Stimulated activated CD4-positive, alpha-beta T cell treated with anti-CD3 and anti-CD28 coated beads, Interleukin-4, amount 100 ng/mL, for 48 hours (primary cell): ENCODE measurements at places on chromosomes 11 and 22.

DNA sequence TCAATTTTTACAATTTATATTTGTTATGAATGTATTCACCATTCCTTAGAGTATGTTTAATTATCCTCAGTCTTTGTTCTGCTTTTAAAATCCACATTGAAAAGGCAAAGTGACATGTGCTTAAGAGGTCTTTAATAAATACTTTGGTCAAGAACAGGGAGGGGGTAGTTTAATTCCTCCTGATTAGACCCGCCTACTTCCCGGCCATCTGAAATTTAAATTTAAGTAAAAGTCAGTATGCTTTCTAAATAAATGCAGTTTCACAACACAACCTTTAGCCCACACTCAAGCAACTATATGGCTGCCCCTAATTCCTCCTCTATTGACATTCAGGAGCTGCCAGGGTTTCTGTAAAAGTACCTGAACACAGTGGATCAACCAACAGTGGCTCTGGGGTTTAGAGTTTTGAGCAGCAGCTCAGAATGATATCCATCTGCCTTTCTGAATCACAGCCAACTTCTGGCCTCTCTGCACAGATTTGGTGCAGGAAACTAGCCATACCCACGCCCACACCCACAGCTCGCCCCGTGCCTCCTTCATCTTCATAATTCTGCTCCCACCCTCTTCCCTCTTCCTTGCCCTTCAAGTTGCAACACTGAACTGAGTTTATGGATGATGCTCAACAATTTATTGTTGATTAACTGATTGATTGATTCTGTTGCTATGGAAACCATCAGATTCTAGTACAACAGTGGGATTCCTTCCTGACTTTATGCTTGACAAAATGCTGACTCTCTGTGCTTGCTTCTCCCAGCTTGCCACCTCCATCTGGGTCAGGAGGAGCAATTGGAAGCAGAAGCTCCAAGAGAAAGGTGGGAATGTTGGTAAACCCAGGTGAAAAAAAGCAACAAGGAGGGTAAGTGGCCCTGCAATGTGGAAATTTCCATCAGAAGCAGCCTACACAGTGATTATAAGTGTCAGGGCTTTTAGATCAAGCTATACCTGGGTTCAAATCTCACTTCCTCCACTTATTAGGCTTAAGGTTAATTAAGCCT lies 70.8 kb downstream of the PANX1 start:
- no peak for DNase-seq

- DNase-seq = no peak
Observed at GRCh38 chr11:64608636-64609035, 17.6 kb downstream of the SLC22A12 start.

GRCh38 chr22:49765951-49766350 lies 61.7 kb downstream of the BRD1 start:
- DNase-seq = no peak

GRCh38 chr22:25388866-25389540 lies 169.6 kb downstream of the CRYBB2 start:
- DNase-seq = no peak

- no peak for DNase-seq
Observed at GRCh38 chr22:47310601-47311000, 548.2 kb downstream of the TBC1D22A start.

- no peak for DNase-seq
Observed at GRCh38 chr22:42301077-42301741, 30.8 kb upstream of the TCF20 start.

DNA sequence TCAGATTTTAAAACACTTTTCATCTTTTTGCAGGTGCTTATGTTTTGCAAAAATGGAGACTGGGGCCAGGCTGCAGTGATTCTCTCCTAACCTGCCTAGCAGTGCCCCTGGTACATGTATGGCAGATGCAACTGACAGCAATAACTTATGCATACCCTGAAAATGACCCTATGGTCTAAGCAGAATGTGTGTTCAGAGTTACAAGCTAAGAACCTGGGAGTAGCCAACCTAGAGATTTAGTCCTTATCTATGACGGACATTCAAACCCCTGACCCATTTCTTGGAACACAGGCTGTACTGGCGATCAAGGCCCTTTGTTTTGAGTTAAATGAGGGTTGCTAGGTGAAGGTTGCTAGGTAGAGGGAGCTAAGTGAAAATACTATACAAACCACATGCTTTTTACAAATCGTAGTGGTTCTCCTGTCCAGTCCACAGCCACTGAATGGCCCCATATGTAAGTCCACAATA lies 184.9 kb upstream of the SESN3 start:
- no peak for DNase-seq

DNA sequence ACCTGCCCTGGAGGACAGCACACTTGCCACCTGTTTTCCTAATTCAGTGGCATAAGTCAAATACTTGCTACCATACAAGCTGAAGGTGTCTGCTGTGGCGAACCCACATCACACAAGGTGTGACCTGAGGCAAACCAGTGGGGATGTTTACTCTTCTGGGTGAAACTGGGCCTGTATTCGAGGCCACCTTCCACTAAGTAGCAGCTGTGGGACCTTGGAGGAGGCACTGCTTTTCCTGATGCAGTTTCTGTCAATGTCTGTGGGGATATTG lies 927.4 kb downstream of the BRD1 start:
- no peak for DNase-seq
